ENCODE measurements at places on chromosomes 5 and 9.

DNA sequence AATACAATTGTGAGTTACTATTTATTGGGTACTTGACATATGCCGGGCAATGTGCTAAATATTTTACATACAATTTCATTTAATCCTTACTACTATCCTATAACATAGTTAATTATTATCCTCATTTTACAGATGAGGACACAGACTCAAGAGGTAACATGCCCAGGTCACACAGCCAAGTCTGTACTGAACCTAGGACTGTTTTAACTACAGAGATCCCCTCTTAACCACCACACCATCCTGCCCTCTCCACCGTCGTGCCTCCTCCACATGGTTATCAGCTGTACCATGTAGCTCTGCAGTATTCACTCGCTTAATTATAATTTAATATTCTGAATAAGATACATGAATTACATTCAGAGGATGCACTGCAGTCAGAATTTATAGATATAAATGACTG lies 5.3 kb downstream of the RAB14 start:
- DNase-seq: no peak

- DNase-seq: no peak
These were observed 1.5 kb downstream of the SMIM32 start for GRCh38 chr5:136191304-136192014.

DNA sequence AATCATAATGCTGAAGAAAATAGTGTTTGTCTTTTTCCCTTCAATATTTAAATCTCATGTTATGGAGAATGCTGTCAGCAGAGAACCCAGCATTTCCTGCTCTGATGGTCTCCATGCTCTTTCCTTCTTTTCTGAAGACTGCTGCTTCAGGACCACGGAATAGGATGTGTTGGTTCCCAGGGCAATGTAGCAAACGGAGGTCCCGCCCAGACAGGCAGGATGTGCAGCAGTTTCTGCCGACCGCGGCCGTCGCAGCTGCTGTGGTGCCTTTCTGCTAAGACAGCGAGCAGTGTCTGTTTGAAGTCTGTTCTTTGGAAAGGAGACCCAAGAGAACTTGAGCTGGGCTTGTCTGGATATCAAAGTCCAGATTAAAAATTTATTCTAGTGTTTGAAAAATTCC lies 654.3 kb downstream of the CCDC171 start:
- DNase-seq: no peak

GRCh38 chr5:177445917-177446199 lies 756 bp upstream of the PRR7 start:
- no peak for DNase-seq

GRCh38 chr5:115414406-115415142 lies 118.1 kb upstream of the CCDC112 start:
- no peak for DNase-seq

GRCh38 chr9:120892748-120893610 lies 16.0 kb upstream of the PHF19 start:
- no peak for DNase-seq

GRCh38 chr9:129176701-129177442 lies 1.2 kb downstream of the IER5L start:
- peak; percentile 19 for DNase-seq

GRCh38 chr5:180111273-180112002 lies 39.9 kb upstream of the RNF130 start:
- no peak for DNase-seq

DNA sequence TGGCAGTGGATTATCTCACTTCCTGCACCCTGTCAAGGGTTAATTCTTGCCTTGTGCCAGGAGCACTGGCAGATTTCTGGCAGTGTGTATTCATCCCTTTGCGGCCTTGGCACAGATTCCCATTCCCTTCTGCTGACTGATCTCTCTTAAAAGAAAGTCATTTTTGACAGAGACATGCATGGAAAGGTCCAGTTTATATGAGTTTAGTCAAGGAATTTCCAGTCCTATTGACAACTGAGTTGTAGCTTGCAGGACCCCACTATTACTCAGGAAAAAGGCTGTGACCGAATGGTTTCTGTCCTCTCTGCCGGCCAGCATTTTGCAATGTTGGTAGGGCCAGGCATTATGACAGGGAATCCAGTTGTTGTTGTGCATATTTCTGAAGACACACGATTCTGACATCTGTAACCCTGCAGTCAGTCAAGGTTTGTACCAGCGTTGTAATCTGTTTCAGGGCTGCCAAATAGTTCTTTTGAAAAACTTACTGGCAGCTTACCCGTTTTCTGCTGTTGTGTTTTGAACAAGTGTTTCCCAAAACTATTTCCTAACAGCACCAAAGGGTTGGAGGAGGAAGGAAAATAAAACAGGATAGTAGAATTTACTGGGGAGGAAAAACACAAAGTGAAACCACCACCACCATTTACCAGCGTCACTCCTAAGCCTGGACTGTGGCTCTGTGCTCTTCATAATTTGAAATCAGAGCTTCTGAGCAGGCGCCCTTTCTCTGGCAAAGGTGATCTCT lies 243.4 kb upstream of the KLF4 start:
- no peak for DNase-seq
